Stimulated activated CD4-positive, alpha-beta T cell treated with anti-CD3 and anti-CD28 coated beads, Interleukin-1b, Interleukin-23, amount 100 ng/mL, for 1 hour (primary cell): ENCODE measurements at places on chromosomes 5 and 9.

- no peak for DNase-seq
These were observed 177.8 kb upstream of the PCSK5 start for GRCh38 chr9:75712700-75713099.

GRCh38 chr9:36991516-36992134 lies 42.4 kb downstream of the PAX5 start:
- no peak for DNase-seq

- DNase-seq = no peak
These were observed 2128.3 kb upstream of the C9orf72 start for GRCh38 chr9:29701559-29701958.

- DNase-seq = no peak
These were observed 66.0 kb downstream of the FRMD3 start for GRCh38 chr9:83472221-83472665.

DNA sequence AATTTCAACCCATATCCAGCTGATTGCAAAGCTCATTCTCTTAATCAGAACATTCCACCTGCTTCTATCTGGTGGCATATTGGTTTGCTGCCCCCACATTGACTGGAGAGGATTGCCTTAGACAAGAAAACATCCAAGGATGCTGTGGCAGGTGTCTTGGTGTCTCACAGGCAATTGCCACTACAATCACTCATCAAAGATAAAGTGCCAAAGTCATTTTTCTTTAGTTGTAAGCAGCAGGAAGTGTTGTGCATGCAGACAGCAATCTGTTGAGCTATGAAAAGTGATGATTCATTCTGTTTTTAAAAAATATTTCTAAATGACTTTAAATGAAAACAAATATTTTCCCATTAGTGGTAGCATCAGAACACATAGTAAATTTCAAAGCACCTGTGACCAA lies 53.9 kb downstream of the CDH6 start:
- no peak for DNase-seq

DNA sequence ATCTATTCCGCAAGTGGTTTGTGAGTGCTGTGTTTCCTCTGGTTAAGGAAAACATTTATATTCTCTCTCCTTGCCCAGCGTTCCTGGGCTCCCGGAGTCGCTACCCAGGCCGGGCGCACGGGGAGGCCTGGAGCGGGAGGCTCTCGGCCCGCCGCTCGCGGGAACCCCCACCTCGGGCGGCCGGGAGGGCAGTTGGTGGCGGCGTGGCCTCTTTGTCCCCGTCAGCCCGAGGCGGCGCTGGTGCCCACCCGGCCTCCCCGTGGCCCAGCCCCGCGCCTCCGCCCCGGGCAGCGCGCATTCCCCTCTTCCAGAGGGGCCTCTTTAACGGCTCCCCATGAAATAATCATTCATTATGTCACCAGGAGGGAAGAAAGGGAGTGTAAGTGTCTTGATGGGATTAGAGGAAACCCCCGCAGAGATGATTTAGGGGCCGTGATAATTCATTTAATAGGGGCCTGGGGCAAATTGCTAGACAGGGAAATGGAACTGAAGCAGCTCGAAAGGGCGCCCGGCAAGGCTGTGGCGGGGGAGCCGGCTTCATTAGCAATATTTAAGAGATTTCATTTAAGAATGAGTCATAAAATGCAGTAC lies 181.9 kb upstream of the TBCA start:
- no peak for DNase-seq

DNA sequence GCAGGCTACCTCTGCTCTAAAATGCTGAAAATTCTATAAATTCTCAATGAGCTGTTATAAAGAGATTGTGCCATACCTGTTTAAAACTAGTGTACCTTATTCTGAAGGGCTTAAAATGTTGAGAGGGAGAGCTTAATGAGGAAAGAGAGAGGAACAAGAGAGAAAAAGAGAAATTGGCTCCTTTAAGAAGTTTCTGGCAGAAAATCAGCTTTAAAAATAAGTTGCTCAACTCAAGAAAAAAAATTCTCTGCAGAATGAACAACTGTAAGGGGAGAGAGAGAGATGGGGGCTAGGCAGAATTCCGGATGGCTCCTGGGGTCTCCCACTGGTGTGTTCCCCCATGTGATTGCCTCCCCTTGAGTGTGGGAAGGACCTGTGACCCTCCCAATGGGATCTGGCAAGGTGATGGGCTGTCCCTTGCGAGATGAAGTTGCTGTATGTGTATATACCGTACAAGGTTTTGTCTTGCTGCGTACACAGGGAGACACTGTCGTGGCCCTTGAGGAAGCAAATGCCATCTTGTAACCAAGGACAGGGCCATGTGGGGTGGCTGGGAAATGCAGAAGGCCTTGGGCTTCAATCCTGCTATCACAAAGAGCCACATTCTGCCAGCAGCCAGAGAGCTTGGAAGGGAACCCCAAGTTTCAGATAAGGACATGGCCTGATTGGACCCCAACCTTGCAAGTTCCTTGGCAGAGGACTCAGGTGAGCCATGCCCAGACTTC lies 64.3 kb upstream of the S1PR3 start:
- no peak for DNase-seq

GRCh38 chr5:79171635-79172245 lies 60.1 kb downstream of the BHMT start:
- no peak for DNase-seq

- DNase-seq = no peak
These were observed 80.7 kb downstream of the ANKRD55 start for GRCh38 chr5:56152437-56152836.

DNA sequence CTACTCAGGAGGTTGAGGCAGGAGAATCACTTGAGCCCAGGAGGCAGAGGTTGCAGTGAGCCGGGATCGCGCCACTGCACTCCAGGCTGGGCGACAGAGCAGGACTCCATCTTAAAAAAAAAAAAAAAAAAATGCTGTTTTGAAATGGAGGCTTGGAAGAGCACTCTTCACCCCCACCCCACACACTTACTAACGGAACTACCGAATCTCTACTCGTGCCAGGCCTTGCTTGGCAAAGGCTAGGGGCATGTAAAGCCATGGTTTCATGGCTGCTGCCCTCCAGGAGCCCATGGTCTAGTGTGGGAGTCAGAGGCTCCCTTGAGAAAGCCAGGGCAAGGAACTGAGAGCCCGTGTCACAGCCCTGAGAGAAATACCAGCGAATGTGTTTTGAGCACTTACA lies 21.3 kb downstream of the PCDHGC5 start:
- no peak for DNase-seq

- no peak for DNase-seq
These were observed 209.8 kb downstream of the MCTP1 start for GRCh38 chr5:95075111-95075510.
